ENCODE measurements at places on chromosomes 7 and 10.

GRCh38 chr7:24943096-24943948 lies 36.7 kb downstream of the OSBPL3 start:
- DNase-seq = no peak

DNA sequence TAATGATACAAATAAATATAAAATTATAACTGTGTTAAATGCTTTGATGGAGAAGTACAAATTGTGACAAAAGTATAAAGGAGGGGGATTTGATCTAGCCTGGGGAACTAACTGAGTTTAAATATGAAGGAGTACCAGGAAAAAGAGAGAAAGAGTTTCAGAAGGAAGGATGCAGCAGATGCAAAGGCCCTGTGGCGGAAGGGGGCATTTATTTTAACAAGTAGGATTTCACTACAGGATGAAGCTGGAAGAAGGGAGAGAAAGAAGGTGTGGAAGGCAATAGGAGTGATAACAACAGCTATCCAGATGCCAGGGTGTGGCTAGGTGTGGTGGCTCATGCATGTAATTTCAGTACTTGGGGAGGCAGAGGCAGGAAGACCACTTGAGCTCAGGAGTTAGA lies 55.8 kb downstream of the AKR1B1 start:
- DNase-seq = no peak

- DNase-seq = peak; percentile 33
These were observed 150.1 kb upstream of the KLF6 start for GRCh38 chr10:3935141-3935540.

GRCh38 chr10:130135676-130136225 lies 440 bp upstream of the GLRX3 start:
- no peak for DNase-seq

- peak; percentile 1 for DNase-seq
These were observed 33.5 kb upstream of the AUTS2 start for GRCh38 chr7:69564454-69565417.

GRCh38 chr10:73641328-73642060 lies at the start of gene MYOZ1:
Gene MYOZ1 (minus strand): TSS chr10:73641474. CDS start chr10:73640017, 1,457 bp downstream.
- DNase-seq = no peak

DNA sequence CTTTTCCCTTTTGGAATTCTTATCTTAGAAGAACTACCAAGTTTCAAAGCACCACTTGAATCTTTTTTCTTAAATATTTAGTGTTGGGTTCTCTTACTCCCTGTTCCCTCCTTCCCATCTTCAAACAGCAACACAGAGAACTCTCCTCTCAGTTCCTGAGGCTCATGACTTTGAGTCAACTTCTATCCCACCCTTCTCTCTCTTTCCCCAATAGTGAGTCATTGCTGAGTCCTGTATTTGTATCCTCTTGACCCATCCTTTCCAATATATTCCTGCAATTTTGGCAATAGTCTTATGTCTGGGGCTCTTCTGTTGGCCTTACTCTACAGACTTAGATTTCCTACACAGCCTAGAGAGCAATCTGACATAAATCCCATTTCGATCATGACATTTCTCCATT lies 20.8 kb upstream of the JCAD start:
- DNase-seq = no peak

GRCh38 chr10:86370006-86370585 lies 3.5 kb upstream of the GRID1 start:
- no peak for DNase-seq

- DNase-seq = peak; percentile 40
These were observed 411.5 kb upstream of the ZMIZ1 start for GRCh38 chr10:78657163-78657861.

DNA sequence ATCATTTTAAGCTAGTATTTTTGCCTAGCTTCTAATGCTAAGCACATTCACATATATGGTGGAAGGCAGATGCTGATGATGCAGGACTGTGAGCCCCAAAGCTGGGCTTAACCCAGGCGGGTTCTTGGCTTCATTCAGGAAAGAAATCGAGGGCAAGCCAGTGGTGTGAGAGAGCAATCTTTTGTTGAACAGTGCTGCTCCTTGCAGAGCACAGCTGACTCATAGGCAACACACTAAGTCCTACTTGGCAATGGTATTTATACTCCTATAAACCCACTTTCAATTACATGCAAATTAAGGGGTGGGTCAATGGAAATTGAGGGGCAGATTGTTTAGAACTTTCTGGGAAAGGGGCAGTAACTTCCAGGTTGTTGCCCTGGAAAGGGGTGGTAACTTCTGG lies 42.0 kb upstream of the CELF2 start:
- no peak for DNase-seq

GRCh38 chr7:123724817-123725253 lies 24.0 kb downstream of the WASL start:
- DNase-seq = no peak

DNA sequence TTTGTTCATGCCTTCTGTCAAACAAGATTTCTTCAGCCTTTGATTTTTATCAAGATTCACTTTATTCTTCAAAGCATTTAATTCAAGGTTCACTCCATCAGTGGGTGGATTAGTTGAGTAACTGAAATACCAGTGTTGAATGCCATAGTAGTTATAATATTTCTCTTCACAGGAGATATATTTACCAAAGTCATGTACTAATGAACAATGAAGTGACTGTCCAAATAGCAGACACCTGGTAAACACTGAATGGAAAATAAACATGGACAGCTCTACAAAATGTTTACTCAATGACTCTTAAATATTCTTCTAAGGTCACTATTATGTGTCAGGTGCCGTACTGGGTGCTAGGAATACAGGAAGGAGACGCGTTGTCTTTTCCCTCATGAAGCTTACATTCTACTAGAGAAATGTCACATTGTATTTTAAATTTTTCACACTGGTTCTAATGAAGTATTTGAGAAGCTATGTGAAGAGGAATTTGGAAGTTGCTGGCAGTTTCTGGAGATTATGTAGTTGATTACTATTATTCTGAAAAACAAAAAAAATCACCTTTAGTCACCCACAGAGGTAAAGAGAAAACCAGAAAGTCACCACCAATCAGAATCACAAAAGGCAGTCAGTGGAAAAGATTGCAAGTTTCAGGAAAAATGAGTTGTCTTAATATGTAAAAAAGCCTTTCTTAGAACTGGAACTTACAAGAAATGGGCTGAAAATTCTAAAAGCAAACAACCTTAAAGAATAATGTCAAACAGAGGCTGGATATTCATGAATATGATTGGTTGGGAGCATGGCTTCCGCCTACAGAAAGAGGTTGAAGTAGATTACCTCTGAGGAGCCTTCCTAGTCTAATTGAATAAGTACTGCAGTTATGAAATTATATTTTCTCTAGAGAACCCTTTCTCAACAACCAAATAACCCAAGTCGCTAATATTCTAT lies 84.5 kb downstream of the RTKN2 start:
- DNase-seq = no peak

DNA sequence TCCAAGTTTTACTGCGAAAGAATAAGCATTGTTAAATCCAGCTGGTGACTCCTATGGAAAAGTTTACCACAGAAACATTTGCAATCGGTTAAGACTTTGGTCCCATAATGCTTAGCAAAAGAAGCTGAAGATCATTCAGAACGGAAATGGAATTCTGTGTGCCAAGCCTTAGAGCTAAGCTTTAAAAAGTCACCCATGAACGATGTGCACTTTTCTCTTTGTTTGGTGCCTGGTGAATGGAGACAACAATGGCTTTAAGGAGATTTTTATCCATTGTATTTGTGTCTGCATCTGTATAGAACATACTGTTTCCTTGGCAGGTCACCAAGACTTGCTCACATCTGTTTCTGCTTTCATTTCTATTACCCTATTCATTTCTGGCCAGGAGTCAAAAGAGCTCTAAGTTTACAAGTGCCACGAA lies 26.3 kb upstream of the COL1A2 start:
- no peak for DNase-seq

GRCh38 chr7:69002416-69002815 lies 595.9 kb upstream of the AUTS2 start:
- DNase-seq = no peak

- no peak for DNase-seq
These were observed 1528.8 kb upstream of the LRRTM3 start for GRCh38 chr10:65396997-65397396.

- no peak for DNase-seq
These were observed 48.7 kb downstream of the SP8 start for GRCh38 chr7:20737840-20738448.

DNA sequence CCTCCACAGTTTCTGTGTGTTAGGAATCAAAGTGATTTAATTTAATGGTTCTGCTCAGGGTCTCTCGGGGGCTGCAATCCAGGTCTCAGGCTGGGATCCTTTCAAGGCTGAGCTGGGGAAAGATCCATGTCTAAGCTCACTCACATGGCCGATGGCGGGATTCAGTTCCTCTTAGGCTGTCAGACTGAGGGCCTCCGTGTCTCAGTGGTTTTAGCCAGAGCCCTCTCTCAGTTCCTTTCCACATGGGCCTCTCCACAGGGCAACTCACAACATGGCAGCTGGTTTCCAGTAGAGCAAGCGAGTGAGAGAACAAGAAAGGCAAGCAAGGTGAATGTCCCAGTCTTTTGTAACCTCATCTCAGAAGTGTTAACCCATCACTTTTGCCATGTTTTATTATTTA lies 26.9 kb downstream of the CAV1 start:
- DNase-seq = no peak

DNA sequence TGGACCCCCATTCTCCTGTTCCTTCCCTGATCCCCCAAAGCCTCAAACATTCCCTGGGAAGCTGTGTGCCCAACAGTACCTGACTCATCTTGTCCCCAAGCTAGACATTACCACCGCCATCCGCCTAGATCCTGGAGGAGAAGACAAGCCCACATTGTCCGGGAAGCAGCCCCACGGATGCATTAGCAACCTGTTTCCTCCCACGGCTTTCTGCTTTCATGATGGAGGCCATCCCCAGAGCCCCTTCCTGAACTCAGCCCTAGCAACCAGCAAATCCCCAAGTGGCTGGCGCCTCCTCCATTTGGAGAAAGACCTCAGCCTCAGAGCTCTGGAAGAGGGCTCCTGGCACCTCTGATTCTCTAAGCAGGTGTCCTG lies 2.3 kb upstream of the SLC29A3 start:
- DNase-seq = no peak

DNA sequence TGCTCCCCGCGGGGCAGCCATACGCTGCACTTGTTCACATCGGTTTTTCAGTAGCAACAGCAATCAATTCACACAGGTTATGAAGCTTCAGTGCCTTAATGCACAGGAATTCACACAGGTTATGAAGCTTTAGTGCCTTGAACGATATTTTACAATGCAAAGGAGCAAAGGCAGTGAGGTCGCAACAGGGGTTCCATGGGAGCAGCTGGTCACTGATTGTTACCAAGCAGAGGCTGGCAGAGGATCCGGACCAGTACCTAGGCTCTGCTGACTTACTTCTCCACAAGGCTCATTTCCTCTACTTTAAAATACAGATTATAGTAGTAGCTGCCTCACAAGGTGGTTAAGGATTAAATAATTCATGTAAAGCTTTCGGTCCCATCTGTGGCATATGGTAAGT lies 95.2 kb upstream of the ODAD2 start:
- DNase-seq = no peak

GRCh38 chr7:97064972-97065587 lies 40.4 kb upstream of the DLX5 start:
- DNase-seq = peak; percentile 10

- no peak for DNase-seq
These were observed 237.2 kb upstream of the MTPN start for GRCh38 chr7:136214356-136214755.

GRCh38 chr7:16411391-16411790 lies 9.9 kb downstream of the CRPPA start:
- DNase-seq = no peak

- no peak for DNase-seq
These were observed 28.2 kb upstream of the ANK3 start for GRCh38 chr10:60417901-60418300.

GRCh38 chr7:49245062-49245461 lies 320.7 kb downstream of the CDC14C start:
- DNase-seq = no peak

DNA sequence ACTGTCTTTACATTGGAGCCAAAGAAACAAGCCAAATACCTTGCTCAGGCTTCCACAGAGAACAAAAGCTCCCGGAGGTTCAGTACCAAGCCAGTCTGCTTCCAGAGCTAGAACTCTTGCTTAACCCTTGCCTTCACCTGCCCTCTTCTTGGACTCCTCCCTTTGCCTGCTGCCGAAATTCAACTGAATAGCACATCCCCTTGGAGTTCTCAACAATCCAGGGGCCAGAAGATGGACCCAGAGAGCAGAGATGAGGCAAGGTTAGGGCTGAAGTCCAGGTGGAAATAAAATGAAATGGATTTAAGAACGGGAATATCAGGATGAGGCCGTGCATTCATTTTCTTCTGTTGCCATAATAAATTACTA lies 876 bp upstream of the PIK3AP1 start:
- DNase-seq = no peak

DNA sequence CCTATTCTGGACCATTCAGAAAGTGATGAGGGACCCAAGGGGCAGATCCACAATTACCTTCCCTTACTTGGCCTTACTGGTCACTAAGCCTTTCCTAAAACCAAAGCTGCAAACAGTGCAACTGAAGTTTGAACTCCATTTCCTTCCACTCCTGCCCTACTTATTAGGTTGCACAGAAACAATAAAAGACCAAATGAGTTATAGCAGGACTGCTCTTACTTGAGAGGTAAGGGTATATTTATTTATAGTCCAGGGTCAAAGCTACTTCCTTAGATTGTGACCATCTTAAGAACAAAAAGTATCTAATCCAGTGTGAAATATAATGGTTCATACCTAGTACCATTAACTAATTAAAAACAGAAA lies 27.0 kb downstream of the CDK6 start:
- DNase-seq = no peak

- DNase-seq = no peak
These were observed 456.4 kb upstream of the PFKP start for GRCh38 chr10:2610946-2611345.

DNA sequence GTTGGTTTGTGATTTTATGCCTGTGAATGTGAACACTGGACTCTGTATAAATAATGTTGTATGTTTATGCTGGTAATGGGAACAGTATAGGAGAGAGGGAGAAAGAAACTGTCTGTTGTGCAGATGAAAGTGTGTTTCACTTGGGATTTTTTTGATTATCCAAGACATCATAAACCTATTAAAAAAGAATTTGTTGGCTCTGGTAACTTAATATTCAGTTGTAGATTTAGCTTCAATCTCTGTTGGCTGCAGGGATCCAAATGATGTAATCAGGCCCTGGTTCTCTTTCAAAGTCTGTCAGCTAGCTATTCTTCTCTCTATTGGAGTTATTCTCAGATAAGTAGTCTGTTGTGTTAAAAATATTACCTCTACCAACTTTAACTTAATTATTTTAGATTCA lies 168.8 kb upstream of the RHOBTB1 start:
- DNase-seq = no peak

- no peak for DNase-seq
These were observed 128.8 kb downstream of the PTPRN2 start for GRCh38 chr7:158458716-158459282.

- no peak for DNase-seq
These were observed 1.5 kb upstream of the TACR2 start for GRCh38 chr10:69418052-69418752.

DNA sequence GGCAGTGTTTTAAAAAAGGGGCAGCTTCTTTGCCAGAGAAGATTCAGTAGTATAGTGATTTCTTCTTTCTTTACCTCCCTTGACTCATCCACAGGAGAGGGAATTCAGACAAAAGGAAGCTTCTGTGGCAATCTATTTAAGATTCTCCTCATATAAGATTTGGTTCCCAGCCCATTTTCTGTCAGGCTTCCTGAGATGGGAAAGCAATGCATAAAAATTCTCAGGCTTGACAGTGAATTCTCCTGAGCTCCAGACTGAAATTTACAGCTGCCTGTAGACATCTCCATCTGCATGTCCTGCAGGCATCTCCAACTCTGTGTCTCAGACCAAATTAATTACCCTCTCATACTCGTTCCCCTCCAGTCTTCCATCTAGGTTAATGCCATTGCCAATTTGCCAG lies 72.8 kb downstream of the TSPAN12 start:
- DNase-seq = no peak

GRCh38 chr7:100126239-100126930 lies 382 bp upstream of the MBLAC1 start:
- no peak for DNase-seq
